ENCODE measurements at places on chromosomes 13 and 19.

GRCh38 chr19:5024282-5024681, 55.4 kb downstream of the KDM4B start:
- no peak overlapping the region for H3K4me3 ChIP-seq
- peak overlapping the region; percentile 57 for H3K27ac ChIP-seq
- peaks cover 21% of the 10 kb centered on the region for H3K4me1 ChIP-seq
- DNase-seq, result no peak
- no peaks in the 10 kb centered on the region for H3K27me3 ChIP-seq

- H3K4me3 ChIP-seq, result no peak overlapping the region
- H3K27me3 ChIP-seq, result no peaks in the 10 kb centered on the region
- no peak for DNase-seq
- peak overlapping the region; percentile 93 for H3K27ac ChIP-seq
- H3K4me1 ChIP-seq, result peaks cover 16% of the 10 kb centered on the region
Observed at GRCh38 chr19:14400951-14401431, 18.1 kb downstream of the DDX39A start.

DNA sequence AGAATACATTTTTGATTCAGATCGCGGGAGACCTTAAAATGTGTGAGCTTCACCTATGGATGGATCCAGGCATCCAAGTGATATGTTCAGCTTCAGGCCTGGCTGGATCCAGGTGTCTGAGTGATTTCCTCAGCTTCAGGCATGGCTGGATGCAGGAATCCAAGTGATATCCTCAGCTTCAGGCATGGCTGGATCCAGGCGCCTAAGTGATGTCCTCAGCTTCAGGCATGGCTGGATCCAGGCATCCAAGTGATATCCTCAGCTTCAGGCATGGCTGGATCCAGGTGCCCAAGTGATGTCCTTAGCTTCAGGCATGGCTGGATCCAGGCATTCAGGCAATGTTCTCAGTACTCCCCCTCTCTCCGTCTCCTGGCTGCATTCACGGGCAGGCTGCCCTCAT, 60.7 kb downstream of the KCNC3 start:
- DNase-seq, result no peak
- peaks cover 1% of the 10 kb centered on the region for H3K27me3 ChIP-seq
- no peak overlapping the region for H3K27ac ChIP-seq
- H3K36me3 ChIP-seq, result no peaks in the 10 kb centered on the region
- H3K4me1 ChIP-seq, result no peaks in the 10 kb centered on the region
- H3K4me3 ChIP-seq, result no peak overlapping the region

DNA sequence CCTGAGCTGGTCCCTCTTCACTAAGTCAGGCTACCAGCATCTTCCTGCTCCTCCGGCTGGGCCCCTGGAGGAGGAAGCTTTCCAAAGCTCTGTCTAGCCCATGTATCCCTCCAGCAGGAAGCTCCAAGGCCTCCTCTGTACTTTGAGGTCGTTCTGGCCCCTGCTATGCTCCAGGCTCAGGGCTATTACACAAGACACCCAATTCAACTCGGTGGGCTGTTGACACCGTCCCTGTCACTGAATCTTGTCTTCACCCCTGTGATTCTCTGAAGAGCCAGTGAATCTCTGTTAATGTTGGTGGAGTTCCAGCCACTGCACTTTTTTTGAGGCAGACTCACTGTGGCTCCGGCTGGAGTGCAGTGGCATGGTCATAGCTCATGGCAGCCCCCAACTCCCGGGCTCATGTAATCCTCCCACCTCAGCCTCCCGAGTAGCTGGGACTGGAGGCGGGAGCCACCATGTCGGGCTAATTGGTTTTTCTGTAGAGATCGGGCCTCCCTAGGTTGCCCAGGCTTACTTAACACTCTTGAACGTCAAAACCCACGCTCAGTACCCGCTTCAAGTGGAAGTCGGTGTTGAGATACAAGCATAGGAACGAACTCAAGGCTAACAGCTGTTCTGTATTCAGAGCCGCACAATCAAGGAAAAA, 512 bp upstream of the REX1BD start:
- H3K27ac ChIP-seq, result peak overlapping the region; percentile 8
- DNase-seq, result no peak
- H3K36me3 ChIP-seq, result no peaks in the 10 kb centered on the region
- no peaks in the 10 kb centered on the region for H3K27me3 ChIP-seq
- peak overlapping the region; percentile 80 for H3K4me3 ChIP-seq
- peaks cover 16% of the 10 kb centered on the region for H3K4me1 ChIP-seq

DNA sequence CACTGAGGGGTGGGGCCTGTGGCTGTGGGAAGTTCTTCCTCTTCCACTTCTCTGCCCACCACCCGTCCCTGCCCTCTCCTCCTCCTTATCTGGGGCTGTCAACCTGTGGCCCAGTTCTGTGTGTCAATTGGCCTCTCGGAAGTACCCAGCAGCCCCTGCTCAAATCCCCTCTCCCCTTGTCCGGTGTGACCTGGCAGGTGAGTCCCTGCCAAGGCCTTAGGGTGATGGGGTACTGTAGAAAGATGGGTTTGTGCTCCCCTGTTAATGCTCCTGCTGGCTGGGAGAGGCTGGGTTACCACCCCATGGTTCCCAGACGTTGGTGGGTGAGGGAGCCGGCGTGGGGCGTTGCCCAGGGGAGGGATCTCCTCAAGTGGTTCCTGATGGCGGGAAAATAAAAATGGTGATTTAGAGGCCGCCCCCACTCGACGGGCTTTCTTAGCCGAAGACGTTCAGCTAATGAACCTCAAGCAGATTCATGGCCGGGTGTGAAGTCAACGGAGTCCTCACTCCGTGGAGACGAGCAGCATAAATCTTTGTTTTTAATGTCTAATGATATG, 141.2 kb downstream of the URI1 start:
- H3K4me3 ChIP-seq, result no peak overlapping the region
- H3K4me1 ChIP-seq, result no peaks in the 10 kb centered on the region
- no peaks in the 10 kb centered on the region for H3K36me3 ChIP-seq
- H3K27ac ChIP-seq, result no peak overlapping the region
- peaks cover 4% of the 10 kb centered on the region for H3K27me3 ChIP-seq

- no peaks in the 10 kb centered on the region for H3K4me1 ChIP-seq
- H3K27me3 ChIP-seq, result no peaks in the 10 kb centered on the region
- H3K4me3 ChIP-seq, result no peak overlapping the region
- no peaks in the 10 kb centered on the region for H3K36me3 ChIP-seq
Observed at GRCh38 chr13:54387625-54388024, 1359.0 kb downstream of the OLFM4 start.

Data from chondrocyte (in vitro differentiated cells).